ENCODE measurements at places on chromosomes 11 and 22. TPM values are rescaled to one million over a fixed set of nuclear protein-coding genes. Genes with fewer than 3 reads are reported as not detected.

DNA sequence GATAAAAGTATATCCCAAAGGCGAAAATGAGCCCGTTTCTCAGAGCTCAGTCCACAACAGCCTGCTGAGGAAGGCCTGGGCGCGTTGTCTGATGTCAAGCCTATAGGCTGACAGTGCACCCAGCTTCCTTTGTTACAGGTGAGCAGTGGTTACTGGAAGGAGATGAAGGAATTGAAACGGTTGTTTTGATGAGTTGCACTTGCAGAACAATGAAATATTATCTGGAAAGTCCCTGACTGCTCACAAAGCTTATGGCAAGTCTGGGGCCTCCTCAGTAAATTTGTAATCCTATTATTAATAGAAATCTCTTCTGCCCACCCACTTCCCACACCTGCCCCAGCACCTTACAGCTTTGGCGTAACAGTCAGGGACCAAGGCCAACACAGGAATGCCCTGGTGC is 77.8 kb downstream of the C11orf91 start:
- DNase-seq, result no peak

DNA sequence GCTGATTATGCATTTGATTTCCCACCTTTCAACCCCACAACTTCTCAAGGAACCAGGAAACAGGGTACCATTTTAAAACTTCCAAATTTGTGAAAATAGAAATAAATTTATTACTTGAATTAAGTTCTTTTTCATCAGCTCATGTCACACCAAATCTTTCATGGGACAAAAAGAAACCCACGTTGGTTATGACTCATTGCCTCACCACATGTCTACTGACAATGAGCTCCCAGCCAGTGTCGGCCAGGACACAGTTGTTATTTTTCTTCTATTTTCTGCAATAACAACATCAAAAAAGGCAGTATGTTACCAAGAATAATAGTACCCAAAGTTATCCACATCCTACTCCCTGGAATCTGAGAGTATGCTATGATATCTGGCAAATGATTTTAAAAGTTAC is 17.3 kb downstream of the MS4A6A start:
- no peak for DNase-seq

DNA sequence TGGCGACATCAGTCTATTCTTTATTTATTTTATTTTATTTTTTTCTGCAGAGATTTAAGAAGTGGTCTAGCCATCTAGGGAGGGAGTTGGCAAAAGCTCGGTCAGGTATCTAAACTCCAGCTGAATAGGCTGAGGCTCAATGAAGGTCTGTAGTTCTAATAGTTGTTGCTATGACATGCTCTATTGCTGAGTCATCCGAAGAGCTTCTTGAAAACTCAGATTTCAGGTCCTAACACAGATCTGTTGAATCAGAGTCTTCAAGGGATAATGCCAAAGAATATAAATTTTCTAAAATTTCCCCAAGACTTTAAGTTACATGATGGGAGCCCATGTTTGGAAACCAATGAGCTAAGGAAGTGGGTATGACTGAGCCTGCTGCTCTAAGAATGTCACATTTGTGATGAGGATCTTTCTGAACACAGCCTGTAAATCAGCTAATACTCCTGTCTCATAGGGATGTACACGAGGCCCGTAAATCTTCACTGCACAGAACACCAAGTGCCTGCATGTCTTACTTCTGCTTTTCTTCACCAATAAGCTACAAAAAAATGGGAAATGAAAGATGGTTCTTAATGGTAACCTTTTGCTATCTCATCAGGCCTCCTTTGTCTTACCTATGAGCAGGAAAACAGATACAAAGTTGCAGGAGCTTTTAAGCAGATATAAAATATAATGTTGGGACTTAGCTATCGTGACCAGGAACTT is 901.4 kb upstream of the API5 start:
- no peak for DNase-seq

MS4A6E gene
- total RNA-seq, result not detected

Data from mucosa of gallbladder (tissue), 1 donor.